ENCODE measurements at places on chromosomes 4 and X.
A peak's percentile ranks its signal among the peaks of the same experiment; 100 is the strongest.

GRCh38 chr4:95141361-95141760 is 383.6 kb downstream of the BMPR1B start:
- DNase-seq, result no peak

GRCh38 chrX:133722756-133723155 is 262.6 kb downstream of the GPC3 start:
- peak; percentile 33 for DNase-seq

GRCh38 chr4:48854982-48855381 is 24.1 kb downstream of the OCIAD1 start:
- DNase-seq, result no peak

DNA sequence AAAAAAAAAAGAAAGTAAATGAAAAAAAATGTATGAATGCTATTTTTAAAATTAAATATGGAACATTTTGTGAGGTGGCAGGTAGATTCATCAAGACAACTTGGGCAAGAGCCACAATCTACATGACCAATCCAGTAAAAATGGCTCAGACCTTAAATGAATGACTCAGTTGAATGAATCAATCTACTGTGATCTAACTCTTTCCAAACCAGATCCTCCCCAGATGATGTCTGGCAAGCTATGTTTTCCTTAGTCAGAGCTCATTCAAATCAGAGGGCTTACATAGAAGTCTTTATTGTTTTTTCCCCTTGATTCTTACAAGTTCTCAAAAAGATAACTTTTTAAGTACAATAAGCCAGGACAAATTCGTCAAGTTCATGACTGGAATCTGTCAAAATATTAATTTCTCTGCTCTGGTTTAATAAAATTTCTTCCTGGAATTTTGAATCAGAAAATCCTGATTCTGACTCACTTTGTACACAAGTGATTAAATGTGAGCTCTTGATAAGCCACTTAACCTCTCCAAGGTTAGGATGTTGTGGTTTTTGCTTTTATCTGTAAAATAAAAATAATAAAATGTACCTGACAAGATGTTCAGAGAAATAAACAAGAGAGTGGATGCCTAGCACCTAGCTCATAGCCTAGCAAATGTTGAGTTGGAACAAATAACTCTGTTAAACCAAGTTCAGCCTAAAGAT is 105.6 kb upstream of the SMIM31 start:
- no peak for DNase-seq

- DNase-seq, result no peak
Measured at GRCh38 chrX:97490656-97491055, 606.9 kb downstream of the RPA4 start.

DNA sequence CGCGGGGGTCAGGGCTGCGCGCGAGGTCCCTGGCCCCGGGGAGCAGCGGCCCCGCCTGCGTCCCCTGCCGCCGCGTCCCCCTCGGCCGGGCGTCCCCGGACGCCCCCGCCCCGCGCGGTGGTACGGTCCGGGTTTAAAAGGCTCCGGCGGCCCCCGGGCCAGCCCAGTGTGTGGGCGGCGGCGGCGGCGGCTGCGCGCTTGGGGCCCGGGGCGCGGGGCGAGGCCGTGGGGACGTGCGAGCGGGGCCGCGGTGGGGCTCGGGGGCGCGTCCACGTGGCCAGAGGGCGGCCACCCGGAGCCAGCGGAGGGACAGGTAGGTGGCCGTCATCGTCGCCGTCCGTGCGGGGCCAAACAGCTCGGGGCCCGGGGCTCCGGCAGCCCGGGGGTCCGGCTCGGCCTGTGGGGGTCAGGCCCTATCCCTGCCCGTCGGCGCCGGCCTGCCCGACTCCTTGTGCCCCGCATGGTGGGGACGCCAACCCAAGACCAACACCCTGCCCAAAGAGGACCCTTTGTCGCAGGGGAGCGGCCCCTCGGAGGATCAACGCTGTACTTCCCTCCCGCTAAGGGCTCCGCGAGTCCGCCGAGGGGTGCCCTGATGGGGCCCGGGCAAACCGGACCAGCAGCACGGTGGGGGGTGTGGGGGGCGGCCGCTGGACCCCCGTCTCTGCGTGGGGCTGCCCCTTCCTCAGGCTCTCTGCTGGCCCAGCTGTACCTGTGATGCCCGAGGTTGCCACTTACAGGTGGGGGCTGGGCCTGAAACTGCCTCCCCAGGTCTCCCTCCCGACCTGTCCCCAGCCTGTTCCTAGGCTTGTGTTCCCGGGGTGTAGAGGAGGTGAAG is at the start of gene PLXNA3:
PLXNA3 (plus strand) TSS at position 166 of the 838 bp plus-strand sequence. CDS start 1,903 bp downstream, outside the sequence.
- DNase-seq, result peak; percentile 41

DNA sequence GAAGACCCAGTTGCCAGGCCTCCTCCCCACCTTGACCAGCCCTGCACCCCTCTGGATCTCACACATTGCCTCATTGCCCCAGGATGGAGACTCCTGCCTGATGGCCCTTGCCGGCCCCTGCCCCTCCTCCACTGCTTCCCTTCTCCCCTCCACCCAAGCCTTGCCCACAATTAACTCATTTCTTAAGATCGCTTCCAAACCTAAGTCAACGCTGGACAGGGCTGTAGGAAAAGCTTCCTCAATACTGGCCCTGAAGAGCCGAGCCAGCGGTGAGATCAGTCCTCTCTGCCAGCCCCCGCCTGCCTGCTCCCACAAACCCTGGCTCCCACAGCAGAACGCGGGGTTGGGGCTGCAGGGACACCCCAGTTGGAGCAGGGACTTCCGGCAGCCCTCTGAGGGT is 7.5 kb upstream of the HAUS7 start:
- no peak for DNase-seq

DNA sequence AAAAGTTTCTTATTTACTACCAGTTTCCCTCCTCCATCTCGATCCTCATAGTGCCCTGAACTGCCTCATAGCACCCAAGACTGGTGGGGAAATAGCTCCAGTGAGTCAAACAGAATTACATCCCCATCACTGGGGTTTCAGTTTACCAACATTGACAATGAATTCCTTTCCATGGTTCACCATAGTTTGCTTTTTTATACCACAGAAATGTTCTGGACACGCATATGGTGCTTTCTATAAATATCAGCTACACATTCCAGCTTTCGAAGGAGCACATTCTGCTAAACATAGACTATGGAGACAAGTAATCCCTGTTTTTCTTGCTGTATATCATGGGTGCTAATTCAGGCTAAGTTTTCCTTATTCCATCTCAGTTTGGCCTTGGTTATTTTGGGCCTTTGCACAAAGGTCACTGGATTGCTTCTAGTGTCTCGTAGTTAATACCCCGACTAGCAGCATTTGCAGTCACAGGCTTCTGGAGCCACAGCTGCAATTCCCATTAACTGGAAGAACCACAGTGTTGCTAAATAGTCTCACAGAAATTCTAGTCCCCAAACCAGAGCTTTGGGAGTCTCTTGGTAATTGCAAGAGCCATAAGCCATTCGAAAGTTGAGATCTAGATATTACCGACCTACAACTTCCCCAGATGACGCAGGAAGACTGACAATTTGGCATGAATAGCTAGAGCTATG is 53.4 kb upstream of the TRPC3 start:
- no peak for DNase-seq

Measured in activated naive CD4-positive, alpha-beta T cell treated with anti-CD3 and anti-CD28 coated beads for 36 hours (primary cell).